ENCODE measurements at places on chromosomes 2 and 18. TPM values are rescaled to one million over a fixed set of nuclear protein-coding genes. Genes with fewer than 3 reads are reported as not detected.

LRP1B gene
- not detected for total RNA-seq

PROKR1 gene
- not detected for total RNA-seq

UCN gene
- 0.94 TPM for total RNA-seq

INHA gene
- total RNA-seq: not detected

OBSL1 gene
- total RNA-seq: 0.37 TPM

Data from activated T-helper 2 cell treated with anti-CD3 and anti-CD28 coated beads, Interferon-gamma antibody, Interleukin-2, Interleukin-4, amounts not matched to agents 10 μg/mL and 5 μg/mL and 100 μg/mL, durations not matched to agents 14 hours and 24 hours and 36 hours (primary cell).